AG09319 (cell line): ENCODE measurements at places on chromosomes 16 and 17.

- no peak for DNase-seq
These were observed 35.7 kb downstream of the BAIAP2 start for GRCh38 chr17:81070541-81071246.

DNA sequence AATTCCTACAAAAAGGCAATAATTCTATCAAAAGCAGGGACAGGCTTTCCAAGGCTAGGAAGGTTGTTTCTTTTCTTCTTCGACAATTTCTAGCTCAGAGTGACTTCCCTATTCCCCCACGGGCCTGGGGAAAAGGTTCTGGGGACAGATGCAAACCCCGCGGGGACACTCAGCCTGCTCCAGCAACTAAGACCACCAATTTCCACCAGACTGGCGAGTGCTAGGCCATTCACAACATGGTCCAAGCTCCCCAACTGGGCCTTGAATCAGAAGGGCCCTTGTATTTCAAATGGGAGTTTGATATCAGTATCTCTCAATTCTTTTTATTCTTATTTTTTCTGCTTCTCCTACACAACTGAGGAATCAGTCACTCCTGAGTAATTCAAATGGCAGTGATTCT, 86.7 kb downstream of the USP31 start:
- no peak for DNase-seq

GRCh38 chr16:86288716-86289294, 221.5 kb upstream of the FOXF1 start:
- no peak for DNase-seq

DNA sequence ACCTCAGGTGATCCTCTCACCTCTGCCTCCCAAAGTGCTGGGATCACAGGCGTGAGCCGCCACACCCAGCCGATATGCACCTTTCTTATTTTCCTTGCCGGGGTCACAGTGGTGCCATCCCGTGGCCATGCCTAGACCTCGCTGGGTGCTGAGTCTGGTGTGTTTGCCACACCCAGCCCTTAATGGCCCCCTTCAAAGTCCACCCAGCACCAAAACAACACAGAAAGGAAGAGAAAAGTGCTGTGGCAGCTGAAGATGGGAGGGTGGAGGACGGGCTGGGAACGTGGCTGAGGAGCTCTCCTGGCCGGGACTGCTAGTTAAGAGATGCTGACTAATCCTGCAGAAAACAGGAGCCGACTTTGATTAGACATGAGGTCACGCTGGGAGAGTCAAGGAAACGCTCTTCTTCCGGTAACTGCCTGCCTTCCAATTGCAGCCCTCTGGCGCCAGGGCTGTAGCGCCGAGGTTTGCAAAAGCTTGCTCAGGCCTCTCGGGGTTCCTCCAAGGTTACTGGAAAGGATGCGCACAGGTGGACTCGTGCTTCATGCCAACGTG, 10.9 kb downstream of the SLC43A2 start:
- DNase-seq: peak; percentile 54

- DNase-seq: no peak
These were observed 67.6 kb upstream of the CACNG5 start for GRCh38 chr17:66767154-66767933.

- DNase-seq: no peak
These were observed 365.7 kb downstream of the SEC14L1 start for GRCh38 chr17:77506371-77506991.

DNA sequence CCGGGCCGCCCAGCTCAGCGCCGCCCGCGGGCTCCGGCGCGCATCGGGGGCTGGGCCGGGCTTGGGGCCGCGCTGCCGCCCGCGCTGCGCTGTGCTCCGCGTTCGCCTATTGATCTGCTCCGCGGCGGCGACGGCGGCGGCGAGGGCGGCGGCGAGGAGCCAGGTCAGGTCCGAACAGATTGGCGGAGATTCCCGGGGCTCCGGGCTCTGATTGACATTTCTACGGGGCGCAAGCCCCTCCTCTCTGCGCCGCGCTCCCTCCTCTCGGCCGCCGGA, 559 bp downstream of the IRX3 start:
- no peak for DNase-seq

- DNase-seq: no peak
These were observed 65.9 kb upstream of the SDK2 start for GRCh38 chr17:73710095-73710592.

GRCh38 chr17:34761646-34762045, 182.3 kb downstream of the TMEM132E start:
- no peak for DNase-seq

DNA sequence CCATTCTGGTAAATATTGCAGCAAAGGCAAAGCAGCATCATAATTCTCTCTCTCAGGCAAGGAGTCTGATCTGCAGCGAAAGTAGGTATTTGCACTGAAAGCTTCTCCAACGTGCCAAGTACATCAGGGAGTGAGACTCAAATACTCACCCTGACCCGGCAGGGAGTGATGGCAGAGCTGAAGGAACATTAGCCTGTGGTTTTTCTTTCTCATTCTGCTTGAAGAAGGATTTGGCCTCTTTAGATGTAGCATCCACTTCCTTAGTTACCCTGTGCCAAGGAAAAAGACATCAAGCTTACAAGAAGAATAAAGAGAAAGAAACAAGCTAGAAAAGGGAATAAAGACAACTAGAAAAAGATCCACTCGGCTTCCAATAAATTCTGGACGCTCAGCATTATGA, 38.4 kb downstream of the CFDP1 start:
- no peak for DNase-seq

DNA sequence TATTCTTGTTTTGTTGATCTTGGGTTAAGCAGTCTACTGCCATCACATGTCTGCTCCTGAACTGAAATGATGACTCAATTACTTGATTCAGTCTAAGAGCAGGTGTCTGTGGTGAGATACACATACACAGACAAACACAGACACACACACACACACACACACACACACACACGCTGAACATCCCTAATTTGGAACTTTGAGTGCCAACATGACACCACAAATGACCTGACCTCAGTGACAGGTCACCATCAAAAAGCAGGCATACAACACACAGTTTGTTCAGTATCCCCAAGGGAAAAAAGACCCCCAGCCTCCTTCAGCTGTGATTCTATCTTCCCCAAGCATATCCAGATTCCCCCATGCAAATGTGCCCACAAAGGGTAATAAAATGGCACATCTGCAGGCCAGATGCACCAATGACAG, 130.1 kb upstream of the TMEM97 start:
- DNase-seq: no peak

DNA sequence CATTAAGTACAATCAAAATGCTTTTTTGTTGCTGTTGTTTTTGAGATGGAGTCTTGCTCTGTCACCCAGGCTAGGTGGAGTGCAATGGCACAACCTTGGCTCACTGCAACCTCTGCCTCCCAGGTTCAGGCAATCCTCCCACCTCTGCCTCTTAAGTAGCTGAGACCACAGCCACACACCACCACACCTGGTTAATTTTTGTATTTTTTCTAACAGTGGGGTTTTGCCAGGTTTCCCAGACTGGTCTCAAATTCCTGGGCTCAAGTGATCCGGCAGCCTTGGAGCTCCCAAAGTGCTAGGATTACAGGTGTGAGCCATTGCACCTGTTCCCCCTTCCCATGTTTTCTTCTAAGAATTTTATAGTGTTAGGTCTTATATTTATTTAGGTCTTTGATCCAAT, 4.9 kb upstream of the ABAT start:
- DNase-seq: no peak

DNA sequence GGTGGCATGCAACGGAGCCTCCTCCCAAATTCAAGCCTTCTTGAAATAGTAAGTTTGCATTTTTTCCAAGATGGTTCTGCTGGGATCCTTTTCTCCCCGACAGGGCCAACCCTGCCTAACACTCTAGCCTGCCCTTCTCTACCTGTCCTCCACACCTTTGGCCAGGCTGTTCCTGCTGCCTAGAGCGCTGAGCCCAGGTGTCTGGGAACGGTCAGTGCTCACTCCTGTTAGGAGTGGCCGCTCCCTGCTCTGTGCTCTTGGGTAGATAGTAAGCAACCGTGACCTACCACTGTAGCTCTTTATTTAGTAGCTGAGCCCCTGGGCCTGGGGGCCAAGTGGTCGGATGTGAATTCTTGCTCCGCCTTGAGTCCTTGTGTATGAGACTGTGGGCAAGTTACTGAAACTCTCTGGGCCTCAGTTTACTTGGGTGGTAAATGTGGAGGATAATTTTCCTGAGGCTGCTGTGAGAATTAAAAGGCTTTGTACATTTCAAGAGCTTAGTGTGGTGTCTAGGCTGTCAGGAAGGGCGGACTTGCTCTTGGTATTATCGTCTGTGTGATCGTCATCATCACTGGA, 44.0 kb upstream of the GSE1 start:
- DNase-seq: no peak

DNA sequence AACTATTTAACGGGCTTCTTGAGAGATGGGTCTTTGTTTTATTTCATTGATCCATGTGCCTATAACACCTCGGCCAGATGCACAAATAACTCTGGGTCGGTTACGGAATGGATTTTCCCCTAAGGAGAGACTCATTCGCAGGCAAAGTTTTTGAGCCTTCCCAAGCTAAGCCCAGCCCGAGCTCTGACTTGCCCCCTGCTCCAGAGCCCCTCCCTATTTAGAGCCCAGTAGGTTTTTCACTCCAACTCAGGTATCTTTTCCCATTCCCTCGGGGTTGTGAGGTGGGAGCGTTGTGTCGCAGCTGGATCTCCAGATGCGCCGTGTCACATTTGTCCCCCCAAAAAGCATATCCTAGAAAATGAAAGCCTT, 812 bp upstream of the MYOCD start:
- no peak for DNase-seq

DNA sequence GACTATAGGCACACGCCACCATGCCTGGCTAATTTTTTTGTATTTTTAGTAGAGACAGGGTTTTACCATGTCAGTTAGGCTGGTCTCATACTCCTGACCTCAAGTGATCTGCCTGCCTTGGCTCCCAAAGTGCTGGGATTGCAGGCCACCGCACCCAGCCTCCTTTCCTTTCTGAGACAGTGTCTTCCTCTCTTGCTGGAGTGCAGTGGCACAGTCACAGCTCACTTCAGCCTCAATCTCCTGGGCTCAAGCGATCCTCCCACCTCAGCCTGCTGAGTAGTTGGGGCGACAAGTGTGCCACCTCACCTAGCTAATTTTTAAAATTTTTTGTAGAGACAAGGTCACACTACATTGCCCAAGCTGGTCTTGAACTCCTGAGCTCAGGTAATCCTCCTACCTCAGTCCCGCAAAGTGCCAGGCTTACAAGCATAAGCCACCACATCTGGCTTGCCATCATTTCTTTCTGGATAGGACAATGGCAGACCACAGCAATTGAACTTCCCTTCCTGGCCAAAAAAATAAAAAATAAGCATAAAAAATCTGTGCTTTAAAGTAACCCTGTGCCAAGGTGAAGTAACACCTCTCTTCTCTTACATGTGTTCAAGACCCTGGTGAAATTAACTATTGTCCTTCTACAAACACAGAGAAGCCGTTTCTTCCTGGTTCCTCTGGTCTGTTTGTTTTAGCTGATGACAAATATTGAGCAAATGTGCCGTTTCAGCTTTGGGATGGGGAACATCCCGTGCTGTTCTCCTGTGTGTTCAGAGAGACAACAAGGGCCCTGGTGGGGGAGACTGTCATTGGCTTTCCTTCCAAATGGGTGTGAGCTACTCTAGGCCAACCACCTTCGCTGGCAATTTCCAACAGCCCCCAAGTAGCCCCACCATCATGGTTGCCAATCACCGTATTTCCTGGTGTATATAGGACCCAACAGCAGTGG, 60.2 kb downstream of the EMP2 start:
- DNase-seq: no peak

DNA sequence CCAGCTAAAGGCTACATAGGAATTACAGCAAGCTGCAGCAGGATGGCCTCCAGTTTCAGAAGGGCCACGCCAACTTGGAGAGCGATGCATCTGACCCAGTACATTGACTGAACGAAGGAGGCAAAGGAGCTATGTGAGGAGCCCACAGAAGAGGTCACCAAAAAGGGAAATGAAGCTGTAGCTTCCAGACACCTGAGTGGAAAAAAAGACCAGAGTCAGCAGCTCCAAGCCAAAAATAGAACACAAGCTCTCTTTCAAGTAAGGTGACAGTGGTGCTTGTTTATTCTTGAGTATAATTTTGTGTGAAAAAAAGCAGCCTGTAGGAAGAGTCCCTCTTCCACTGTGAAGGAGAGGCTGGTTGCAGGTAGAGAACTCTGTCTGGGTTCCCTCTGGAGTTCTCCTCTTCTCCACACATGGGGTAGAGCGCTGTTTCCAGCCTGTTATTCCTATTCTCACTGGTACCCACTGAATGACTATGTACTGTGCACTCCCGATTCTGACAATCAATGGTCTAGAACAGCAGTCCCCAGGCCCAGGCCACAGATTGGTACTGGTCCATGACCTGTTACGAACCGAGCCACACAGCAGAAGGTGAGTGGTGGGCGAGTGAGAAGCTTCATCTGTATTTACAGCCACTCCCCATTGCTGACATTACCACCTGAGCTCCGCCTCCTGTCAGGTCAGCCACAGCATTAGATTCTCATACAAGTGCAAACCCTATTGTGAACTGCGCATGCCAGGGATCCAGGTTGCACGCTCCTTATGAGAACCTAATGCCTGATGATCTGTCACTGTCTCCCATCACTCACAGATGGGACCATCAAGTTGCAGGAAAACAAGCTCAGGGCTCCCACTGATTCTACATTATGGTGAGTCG, 15.1 kb downstream of the CCL4 start:
- DNase-seq: no peak

- no peak for DNase-seq
These were observed 41.9 kb downstream of the FTO start for GRCh38 chr16:53745753-53746266.

DNA sequence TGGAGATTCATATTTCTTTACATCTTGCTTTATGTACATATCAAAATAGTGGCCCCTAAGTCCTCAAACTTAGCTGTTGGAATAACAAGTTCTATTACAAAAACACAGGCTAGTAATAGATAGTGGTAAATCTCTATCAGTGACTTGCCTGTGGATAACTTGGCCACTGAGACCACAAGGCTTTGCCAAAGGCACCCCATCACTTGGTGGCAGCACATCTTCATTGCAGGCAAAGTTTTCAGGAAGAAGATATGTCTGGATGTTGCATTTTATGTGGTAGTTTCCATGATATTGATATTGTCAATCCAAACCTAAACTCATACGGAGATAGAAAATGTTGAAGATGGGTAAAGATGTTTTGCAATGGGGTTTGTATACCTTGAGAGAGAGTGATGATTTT, 58.5 kb downstream of the KNOP1 start:
- no peak for DNase-seq

GRCh38 chr17:78458736-78459335, 80.4 kb downstream of the PGS1 start:
- no peak for DNase-seq

DNA sequence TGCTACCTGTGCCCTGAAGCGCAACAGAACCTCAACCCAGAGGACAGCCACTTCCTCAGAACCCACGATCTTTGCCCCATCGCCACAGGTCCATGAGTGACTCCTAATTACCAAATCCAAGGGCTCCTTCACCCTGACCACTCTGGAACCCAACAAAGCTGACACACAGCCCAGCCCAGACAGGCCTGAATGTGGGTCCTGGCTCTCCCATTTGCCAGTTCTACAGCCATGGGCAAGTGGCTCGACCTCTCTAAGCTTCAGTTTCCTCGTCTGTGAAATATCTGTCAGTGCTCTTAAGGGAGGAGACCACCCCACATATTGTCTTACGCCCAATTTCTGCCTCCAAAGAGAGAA, 18.0 kb upstream of the ENDOV start:
- DNase-seq: no peak
